ENCODE measurements at places on chromosomes 1 and 21.

DNA sequence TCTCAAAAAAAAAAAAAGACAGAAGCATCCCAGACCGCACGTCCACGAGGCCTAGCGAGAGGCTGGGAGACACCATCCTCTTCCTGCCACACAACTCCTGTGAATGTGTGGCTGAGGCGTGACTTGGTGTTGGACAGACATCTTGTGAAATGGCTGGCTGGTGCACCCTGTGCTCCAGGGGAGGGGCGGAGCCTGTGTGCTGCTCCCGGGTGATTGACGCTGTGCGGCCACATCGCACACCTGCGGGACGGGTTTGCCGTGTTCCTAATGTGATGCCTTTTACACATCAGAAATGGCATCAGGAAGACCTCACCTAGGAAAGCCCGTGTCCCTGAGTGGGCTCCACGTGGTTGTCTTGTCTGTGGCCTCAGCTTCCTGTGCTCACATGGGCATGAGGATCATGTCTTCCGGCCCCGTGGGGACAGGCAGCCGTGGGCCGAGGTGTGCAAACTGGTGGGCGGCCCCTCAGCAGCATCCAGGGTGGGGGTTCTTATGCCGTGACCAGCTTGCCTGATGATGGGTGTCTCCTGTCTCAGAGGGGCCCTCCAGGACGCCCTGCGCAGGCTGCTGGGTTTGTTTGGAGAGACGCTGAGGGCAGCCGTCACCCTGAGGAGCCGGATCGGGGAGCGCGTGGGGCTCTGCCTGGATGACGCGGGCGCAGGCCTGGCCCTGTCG lies 64.4 kb downstream of the PCNT start:
- DNase-seq, result no peak

- DNase-seq, result no peak
These were observed 40.7 kb downstream of the ARHGEF11 start for GRCh38 chr1:157004806-157005205.

GRCh38 chr1:203381151-203381751 lies 30.3 kb upstream of the FMOD start:
- no peak for DNase-seq

DNA sequence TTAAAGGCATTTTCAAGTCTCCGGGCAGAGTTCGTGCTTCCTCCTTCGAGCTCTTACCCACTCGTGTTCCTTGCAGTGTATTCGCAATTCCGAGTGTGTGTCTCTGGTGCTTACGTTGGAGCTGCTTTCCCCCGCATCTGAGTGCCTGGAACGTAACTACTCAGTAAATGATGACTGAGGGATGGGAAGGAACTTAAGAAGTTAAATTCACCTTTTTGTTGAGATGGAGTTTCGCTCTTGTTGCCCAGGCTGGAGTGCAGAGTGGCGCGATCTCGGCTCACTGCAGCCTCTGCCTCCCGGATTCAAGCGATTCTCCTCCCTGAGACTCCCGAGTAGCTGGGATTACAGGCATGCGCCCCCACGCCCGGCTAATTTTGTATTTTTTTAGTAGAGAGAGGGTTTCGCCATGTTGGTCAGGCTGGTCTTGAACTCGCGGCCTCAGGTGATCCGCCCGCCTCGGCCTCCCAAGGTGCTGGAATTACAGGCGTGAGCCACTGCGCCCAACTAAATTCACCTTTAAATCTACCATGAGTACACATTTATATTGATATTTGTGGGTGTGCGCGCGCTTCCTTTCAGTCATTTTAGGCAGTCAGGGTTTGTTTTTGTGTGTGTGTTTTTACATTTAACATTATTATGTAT lies 837 bp downstream of the NDUFS5 start:
- DNase-seq, result no peak

DNA sequence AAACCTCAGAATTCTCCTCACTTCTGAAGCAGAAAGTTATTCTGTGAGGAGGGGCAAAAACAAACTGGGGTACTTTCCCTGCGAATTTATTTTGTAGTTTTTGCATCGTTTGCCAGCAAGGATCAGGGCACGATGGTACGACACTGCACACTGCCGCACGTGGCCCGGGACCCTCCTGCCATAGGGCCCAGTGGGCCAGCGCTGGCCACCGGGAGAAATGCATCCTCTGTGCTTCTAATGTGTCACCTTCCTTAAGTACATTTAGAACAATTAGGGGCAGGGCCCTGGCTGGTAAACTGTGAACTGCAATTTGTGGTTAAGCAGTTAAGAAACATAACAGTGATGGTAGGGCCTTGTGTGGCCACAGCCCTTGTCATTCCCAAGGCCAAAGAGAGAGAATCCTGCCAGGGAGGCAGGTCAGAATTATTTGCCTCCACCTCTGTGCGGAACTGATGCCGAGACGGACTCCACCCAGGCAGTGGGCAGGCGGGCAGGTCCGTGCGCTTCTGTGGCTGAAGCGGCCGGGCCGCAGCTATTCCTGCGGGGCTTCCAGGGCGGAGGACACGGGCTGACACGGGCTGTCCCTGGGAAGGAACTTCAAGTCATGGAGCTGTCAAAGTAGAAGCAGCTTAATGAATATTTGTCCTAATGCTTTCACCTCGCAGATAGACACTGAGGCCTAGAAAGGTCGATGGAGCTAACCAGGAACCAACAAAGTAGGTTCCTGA lies 12.5 kb downstream of the GPR137B start:
- DNase-seq, result no peak

All from activated naive CD8-positive, alpha-beta T cell treated with anti-CD3 and anti-CD28 coated beads, Interleukin-2, amount 10 ng/mL, durations not matched to agents 7 days and 5 days (primary cell).